ENCODE measurements at places on chromosomes 3 and 15.

DNA sequence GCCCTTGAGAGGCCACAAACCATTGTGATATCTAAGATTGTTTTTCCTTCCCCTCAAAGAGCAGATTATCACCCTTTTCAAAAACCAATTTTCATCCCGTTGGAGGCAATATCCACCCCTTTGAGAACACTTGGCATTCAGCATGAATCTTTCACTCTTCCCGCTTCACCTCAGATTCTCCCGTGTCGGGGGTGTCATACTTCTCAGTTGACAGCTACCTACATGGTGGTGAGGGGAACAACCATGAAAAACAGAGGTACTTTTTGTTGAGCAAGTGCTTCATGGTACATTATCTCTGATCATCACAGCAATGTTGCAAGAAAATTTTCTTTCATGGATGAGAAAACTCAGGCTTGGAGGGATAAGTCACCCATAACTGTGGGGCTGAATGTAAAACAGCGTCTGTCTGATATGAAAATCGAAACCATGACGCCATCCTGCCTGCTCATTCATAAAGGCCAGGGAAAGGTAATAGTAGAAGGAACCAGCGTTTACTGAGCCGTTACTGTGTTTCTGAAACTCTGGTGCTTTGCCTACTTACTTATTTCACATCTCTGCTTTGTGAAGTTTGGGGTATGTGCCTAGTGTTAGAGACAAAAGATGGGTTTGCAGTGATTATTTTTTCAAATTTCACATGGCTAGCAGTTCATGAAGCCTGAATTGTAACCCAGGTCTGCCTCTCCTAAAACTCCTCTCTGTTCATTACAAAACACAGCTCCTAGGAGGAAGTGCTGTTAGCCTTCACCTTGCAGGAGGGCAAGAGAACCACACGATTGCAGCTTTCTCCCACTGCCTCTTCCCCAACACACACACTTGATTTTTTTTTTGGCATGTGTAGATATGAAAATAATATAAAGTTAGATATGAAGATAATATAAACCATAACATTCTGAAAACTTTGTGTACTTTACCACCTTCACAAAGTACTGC lies 35.4 kb downstream of the SV2B start:
- no peak for DNase-seq

DNA sequence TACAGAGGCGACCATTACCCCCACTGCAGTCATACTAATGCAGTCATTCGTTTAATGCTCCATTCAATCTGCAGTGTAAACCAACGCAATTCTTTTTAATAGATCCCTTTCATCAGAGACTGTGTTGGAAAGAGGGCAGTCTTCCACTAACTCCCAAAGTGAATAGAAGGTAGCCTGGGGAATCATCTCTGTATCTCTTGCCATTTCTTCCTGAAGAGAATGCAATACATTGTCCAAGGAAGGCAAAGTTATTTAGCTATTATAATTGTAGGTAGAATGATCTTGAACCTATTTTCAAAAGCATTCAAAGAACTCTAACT lies 1.3 kb upstream of the SLITRK3 start:
- DNase-seq = no peak

GRCh38 chr3:128123156-128123537 lies 465 bp downstream of the RUVBL1 start:
- DNase-seq = no peak

GRCh38 chr3:29536016-29536758 lies 255.3 kb downstream of the RBMS3 start:
- DNase-seq = peak; percentile 84

DNA sequence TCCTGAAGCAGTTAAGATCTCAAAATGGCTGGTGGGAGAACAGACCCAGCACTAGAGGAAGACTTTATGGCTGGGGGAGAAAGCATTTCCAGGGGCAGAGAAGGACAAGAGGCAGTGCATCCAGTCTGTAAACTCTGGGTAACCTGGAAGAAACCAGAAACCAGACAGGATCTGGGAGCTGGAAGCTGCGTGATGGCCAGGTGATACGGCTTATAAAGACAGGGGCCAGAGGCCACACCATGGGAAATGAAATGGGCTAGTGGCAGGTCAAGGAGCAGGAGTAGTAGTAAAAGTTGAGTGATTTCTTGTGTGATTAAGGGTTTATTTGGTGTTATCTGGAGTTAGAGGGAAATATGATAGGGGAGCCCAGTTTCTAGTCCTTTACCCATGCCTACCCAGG lies 144.7 kb upstream of the ARRDC4 start:
- DNase-seq = no peak

GRCh38 chr3:64368257-64369020 lies 143.2 kb upstream of the PRICKLE2 start:
- DNase-seq = no peak

DNA sequence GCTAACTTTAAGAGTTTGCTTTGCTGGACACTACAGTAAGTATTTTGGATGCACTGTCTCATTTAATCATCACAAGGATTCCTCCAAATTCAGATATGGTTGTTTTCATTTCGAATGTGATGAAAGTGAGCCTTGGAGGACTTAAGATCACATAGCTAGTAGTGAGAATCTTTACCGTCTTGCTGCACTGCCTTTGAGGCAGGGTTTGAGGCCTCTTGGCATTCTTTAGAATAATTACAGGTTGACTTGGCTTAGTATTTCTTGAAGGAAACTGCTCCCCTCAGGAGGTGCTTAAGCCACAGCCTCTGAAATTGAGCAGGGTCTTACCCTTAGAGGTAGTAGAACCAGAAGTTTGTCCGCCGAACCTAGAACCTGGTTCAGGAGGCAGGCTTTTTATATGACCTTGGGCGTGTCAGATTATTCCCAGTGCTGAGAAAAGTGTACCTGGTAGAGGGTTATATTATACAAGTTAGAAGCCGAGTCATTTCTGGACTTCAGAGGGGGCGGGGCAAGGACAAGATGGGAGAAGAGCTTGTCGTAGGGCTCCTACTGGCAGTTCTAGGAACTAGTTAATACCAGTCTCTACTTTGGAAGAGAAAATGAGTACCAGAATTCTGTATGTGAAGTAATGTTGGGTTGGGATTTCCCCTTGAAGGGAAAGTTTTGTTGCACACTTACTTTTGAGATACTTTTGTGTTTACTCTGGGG lies 1.1 kb downstream of the TFG start:
- DNase-seq = peak; percentile 73

DNA sequence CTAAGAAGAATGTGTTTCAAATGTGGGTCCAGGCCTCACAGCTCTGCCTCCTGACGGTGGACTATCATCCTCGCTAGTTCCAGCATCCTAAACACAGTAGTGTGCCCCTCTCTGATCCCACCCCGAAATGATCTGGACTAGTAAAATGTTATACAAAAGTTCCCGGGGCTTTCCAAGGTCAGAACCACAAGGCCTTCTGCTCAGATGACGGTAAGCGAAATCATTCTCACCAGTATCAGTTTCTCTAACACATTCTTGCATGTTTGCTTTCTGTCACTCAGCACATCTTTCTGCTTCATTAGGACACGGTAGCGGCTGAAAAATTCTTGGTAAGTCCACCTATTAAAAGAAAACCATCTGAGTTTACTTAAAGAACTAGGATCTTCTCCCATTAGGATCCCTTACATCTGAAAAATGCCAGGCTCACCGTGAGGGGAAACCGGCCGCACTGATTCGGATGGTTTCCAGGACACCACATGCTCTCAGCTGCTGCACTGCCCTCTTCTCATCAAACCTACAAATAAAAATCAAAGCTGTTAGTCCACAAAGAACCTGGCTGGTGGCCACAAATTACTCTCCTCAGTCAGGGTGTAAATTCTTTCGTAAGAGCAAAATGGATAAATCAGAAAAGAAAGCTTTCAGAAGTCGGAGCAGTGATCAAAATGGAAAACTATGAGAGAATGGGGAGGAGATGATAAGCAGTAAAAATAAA lies 83.9 kb upstream of the MYO5C start:
- no peak for DNase-seq

GRCh38 chr3:12875857-12876836 lies 34.8 kb upstream of the RPL32 start:
- no peak for DNase-seq

DNA sequence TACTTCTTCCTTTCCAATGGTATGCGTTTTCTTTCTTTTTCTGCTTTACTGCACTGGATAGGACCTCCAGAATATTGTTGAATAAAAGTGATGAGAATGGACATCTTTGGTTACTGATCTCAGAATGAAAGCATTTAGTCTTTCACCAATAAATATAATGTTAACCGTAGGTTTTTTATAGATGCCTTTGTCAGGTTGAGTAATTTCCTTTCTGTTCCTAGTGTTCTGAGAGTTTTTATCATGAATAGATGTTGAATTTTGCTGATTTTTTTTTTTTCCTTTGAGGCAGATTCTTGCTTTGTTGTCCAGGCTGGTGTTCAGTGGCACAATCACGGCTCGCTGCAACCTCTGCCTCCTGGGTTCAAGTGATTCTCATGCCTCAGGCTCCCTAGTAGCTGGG lies 158.4 kb downstream of the KLHL25 start:
- DNase-seq = no peak

GRCh38 chr15:40873694-40874561 lies at the start of gene RHOV:
Gene RHOV, minus strand, starts transcription at chr15:40874234. Its CDS starts 95 bp downstream, at chr15:40874139.
- peak; percentile 37 for DNase-seq

DNA sequence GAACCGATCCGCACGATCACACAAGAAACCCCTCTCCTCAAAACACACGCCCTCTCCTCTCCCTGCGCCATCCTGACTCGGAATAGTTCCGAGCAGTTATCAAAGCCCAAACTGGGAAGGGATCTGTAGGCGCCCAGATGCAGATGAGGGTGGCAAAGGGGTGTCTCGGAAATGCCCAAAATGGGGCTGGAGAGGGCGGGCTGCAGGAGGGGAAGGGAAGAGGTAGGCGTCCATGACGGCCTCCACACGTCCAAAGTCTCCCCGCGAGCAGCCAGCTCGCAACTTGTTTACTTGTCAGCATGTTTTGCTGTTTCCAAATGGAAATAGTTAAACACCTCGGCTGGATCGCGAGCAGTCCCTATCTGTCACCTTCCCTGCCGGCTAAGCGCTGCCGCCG lies 1.5 kb downstream of the NTRK3 start:
- DNase-seq = no peak

- peak; percentile 72 for DNase-seq
Measured at GRCh38 chr3:194270627-194271459, 80.3 kb downstream of the CPN2 start.

DNA sequence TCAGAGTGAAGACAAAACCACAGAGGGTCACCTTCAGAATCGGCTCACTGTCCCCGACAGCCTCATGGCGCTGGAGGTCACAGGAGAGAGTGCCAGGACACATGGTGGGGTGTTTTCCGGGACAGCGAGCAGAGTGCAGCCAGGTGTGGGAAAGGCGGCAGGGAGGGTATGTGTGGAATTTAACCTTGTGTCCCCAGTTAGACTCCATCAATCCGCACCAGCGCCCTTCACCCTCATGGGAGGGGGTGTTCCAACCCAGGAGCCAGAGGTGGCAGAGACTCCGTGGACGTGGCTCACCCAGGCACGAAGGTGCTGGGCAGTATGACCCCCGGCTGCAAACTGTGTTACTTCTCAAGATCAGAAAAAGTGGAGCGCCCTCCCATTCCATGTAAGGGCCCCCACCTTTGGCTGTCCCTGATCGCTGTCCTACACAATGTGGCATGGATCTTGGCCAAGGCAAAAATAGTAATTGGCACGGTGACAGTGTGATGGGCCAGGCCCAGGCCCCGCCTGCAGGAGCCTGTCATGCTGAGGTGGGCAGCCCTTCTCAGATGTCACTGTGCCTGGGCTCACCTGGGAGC lies 190.3 kb downstream of the XXYLT1 start:
- DNase-seq = no peak

GRCh38 chr3:25854635-25855034 lies 64.7 kb downstream of the OXSM start:
- DNase-seq = peak; percentile 56

GRCh38 chr3:172501540-172501939 lies 21.7 kb downstream of the TNFSF10 start:
- no peak for DNase-seq

All from fibroblast of pulmonary artery (primary cell).